Stimulated activated CD4-positive, alpha-beta T cell treated with anti-CD3 and anti-CD28 coated beads, Interleukin-1b, Interleukin-23, amount 100 ng/mL, for 48 hours (primary cell): ENCODE measurements at places on chromosomes 2 and 18.

DNA sequence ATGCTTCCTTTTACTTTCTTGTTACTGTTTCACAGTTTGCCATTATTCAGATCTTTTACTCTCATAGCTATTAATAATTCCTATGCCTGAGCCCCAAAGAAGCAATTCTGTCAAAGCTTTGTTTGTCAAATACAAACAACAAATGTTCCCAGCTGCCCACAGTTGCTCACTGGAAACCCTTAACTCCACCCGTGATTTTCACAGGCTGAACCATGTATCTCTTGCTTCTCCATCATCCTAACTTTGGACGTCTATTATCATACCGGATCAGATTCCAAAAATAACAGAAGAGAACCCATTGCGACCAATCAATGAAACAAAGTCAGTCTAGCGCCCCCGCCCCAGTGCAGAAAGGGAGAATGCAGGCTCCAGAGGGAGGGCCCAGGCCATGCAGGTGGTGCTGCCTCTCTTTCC, 24.2 kb downstream of the COLEC12 start:
- no peak for DNase-seq

- DNase-seq = no peak
Observed at GRCh38 chr2:105821428-105822125, 76.9 kb downstream of the NCK2 start.

- DNase-seq = no peak
Observed at GRCh38 chr2:100184055-100184737, 41.8 kb upstream of the AFF3 start.

DNA sequence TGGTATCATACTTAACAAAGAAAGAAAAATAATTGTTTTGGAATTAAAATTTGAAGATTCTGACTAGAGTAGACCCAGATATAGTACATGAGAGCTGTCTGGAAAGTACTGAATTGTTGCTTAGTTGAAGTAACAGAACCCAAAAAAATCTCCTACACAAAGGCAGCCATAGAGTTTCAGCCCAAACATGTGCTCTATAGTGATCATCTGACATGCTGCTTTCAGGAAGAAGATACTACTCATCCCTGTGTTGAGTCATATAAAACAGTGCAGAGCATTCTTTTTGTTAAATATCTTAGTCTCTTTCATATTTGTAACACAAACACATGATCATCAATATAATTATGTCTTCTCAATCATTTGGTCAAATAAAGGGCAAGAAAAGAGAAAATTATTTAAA, 84.8 kb upstream of the PTPRM start:
- DNase-seq = no peak

DNA sequence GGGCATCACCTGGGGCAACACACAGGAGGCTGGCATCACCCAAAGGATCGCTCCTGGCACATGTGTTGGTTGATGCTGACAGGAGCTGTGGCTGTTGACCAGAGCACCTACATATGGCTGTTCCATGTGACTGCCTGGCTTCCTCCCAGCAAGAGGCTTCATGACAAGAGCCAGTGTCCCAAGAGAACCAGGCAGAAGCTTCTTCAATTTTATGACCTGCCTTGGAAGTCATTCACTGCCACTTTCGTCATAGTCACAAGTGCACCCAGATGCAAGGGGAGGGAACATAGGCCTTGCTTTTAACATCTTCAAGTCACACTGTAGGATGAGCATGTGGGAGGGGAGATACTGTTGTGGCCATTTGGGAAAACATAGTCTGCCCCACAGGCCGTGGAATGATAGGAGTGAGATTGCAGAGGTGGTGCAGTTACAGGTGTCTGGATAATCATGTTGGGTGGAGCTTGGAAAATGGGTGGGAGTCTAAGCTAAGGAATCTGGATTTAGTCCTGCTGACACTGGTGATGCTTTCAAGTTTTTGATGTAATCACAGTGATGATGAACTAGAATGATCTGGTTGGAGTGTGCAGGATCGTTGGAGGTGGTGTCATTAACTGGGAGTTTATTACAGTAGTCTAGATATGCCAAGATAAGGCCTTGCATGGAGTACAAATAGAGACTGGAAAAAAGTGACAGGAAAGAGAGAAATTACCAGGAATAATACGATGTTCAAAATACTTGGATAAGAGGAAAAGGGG, 107.0 kb downstream of the RAPGEF4 start:
- no peak for DNase-seq

DNA sequence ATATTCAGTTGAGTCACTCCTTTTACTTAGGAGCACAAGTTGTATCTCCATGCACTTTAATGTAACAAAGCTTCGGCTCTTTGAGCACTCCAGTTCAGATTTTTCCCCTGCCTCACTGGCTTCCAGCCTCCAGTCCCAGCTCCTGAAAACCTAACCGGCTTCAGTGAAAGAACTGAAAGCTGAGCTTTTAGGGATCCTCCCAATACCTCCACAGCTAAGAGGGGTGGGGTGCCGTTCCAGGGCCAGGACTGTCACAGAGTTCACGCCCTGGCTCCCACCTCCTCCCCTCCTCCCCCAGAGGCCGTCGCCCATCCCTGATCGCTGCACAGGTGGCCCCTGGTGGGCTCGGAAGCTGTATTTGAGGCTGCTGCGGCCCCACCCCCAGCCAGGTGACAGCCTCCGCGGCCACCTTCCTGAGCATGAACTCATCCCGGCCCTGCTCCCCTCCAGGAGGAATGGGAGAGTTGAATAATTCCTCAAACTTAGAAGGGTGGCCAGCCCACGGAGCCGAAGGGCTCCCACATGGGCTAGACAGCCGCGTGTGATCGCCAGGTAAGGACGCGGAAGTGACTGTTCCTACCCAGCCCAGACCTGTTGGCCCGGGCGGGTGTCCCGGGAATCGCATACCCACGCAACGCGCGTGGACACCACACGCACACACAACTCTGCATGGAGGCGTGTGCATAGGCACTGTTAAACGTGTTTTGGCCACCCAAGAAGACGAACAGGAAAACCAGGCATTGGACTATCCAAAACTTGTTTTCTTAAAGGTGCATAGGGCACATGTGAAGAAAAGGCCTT, 1.8 kb downstream of the MYO5B start:
- DNase-seq = no peak

- DNase-seq = no peak
Observed at GRCh38 chr2:222315443-222316121, 16.8 kb upstream of the PAX3 start.

GRCh38 chr2:158234497-158234896, 132.8 kb downstream of the UPP2 start:
- DNase-seq = no peak

GRCh38 chr2:228447266-228447915, 265.9 kb upstream of the SPHKAP start:
- no peak for DNase-seq

DNA sequence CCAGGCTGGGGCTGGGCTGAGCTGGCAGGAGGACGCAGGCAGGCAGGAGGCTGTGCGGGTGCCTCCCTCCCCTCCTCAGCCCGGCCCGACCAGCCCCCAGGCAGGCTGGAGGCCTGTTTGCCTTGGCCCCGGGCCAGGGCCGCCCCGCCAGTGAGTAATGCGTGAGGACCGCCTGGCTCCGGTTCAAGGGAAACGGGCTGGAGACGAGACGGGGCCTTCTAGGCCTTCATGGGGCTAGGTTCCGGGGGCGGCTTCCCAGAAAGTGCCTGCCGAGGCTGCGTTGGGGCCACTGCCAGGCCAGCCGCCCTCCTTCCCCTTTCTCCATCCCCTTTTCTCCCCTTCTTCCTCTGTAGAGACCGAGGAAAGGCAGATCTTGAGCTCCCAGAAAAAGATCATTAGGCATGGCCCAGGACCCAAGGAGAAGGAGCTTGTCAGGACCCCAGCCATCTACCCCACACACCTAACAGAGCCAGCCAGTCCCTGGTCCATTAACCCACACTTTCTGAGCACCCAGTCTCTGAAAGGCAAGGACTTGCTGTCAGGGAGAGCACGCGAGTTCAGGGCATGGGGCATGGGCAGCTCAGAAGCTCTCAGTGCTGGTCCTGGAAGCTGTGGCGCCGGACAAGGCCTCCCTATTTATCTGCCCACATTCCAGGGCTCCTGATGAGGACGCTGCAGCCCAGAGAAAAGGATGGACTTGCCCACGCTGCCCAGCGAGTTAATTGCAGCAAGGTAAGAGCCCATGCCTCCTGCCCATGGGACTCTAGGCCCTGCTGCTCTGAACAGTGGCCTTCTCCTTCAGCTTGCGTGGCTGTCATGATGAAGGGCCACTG, 48.5 kb downstream of the SMAD7 start:
- no peak for DNase-seq

- DNase-seq = peak; percentile 30
Observed at GRCh38 chr18:76410660-76411417, 84.2 kb downstream of the ZNF516 start.

DNA sequence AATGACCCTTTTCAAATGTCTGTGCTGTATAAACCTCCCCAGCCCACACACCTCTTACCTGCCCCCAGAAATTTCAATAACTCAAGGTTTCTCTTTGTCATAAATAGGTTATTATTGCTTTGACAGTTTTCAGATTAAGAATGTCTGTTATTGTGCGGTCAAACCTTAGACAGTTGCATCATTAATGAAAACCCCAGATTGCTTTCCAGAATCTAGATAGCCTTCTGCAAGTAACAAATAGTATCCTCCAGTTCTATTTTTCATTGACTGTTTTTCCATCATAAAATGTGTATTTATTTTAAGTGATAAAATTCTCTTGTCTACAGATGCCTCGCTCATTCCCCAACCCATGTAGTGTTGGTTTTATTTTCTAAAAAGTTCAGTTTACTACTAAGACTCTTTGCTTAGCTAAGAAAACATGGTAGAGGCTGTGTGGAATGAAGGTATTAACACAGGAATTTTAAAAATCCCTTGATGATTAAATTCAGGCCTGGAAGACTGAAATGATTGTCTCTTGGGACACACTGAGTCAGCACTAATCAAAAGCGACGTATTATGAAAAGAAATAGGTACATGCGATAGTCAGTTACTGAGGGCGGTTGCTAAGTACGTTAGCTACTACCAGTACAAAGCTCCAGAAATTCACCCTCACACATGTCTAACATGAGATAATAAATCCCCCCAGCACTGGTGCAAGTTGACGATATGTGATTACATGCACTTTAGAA, 38.4 kb upstream of the ITGAV start:
- DNase-seq = no peak

DNA sequence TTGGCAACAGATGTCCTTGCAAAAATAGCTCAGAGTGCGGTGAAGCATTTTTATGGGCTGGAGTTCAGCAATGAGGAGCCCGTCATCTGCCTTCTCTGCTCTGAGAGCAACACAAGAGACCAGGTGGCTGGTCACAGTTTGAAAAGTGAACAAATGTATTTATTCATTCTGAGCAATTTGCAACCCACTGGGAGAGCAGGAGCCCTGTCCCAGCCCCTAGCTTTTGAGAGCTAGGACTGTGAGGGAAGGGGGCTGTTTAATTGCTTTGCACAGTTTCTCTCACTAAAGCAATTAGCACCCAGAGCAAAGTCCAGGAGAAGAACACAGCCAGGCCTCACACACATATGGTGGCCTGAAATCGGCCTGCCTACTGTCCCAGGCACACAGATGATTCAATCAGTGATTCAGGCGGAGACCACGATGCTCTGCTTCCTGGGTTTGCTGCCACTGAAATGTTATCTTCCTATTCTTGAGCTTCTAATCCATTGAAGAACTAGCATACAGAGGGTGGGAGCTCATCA, 646.1 kb upstream of the ACVR2A start:
- DNase-seq = no peak

DNA sequence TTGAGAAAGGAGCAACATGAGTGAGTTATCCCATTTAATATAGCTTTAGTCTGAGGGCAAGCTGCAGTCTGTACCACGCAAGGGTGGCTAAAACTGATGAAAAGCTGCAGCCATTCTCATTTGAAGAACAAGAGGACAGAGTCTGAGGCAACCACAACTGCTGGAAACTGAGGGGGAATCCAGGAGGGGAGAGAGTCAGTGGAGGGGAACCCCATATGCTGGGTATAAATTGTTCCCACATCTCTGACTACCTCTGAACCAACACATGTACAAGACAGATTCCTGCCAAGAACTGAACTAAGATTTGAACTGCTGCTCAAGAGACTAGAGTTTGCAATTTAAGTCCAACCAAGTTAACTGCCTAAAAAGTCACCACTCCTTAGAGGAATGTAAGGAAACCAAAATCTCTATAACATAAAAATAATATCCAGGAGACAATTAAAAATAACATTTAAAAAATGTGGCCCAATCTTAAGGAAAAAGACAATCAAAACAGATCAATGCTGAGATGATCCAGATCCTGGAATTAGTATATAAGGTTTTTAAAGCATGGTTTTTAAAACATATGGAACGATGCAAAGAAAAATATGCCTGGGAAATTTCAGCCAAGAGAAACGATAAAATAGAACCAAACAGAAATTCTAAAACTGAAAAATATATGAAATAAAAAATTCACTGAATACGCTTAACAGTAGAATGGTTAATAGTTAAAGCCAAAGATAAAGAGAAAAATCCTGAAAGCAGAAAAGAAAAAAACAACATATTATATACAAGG, 11.2 kb downstream of the CWC22 start:
- DNase-seq = no peak

DNA sequence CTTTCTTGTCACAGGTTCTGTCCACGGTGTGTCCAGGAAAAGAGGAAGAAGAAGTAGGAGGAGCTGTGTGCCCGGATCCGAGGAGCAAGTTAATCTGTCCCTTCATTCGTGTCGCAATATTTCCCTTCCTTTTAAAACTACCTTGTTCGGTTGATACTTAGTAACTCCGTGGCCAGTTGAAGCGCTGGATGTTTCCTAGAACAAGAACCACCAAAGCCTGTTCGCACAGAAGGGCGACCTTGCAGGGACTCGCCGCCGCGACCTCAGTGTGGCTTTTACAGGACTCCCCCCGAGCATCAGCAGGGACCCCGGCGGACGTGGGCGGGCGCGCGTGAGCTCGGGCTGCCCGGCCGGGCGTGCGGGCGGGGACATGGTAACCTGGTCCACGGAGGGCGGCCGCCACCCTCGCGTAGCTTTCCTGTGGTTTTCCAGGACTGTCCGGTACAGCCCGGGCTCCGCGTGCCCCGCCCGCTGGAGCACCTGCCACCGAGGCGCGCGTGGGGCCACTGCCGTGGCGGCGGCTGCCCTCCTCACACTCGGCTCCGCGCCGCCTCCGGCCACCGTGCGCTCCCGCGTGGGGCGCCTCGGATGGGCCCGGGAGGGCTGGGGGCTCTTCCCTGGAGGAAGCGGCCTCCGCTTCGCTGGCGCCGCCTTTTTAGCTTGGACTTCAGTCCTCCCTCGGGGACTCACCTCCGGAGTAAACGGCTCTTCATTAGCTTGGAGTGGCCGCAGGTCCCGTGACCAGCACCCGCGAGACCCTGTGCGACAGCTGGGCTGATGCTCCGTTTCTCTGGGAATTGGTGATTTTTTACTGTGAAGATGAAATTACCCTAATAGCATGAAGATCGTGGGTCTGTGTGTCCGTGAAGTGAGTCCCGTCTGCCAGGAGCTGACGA, 9.2 kb upstream of the D2HGDH start:
- no peak for DNase-seq

GRCh38 chr2:46985512-46985911, 69.9 kb upstream of the MCFD2 start:
- peak; percentile 44 for DNase-seq

GRCh38 chr18:9066817-9067306, 35.6 kb upstream of the NDUFV2 start:
- DNase-seq = no peak

GRCh38 chr2:85791704-85792565, 38.1 kb downstream of the ATOH8 start:
- DNase-seq = no peak

GRCh38 chr2:146123714-146124113, 1603.8 kb upstream of the ZEB2 start:
- DNase-seq = no peak
